ENCODE measurements at places on chromosomes 11 and 22.

GRCh38 chr11:130474637-130475400 is 26.4 kb downstream of the ADAMTS15 start:
- DNase-seq, result no peak

DNA sequence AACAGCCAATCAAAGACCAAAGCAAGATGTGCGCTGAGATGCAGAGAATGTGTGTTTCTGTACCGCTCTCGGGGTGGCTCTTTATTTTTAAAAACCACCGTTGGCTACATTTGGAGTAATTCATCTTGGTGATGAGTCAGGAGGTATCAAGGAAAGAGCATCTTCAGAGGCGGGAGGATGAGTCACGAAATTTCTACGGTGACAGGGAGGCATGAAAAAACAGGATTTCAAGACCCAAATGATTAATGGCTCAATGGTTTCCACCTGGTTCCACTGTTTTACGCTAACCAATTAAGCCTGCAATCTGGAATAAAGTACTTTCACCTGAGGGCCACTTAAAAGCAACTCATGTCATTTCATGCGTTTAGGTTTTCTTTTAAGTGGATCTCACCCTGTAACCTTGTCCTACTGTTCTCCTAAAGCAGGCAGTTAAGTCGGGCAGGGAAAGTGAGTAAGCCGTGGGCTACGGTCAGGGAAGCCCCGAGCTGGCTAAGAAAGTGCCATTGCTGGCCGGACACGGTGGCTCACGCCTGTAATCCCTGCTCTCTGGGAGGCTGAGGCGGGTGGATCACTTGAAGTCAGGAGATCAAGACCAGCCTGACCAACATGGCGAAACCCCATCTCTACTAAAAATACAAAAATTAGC is 74.6 kb downstream of the CELSR1 start:
- no peak for DNase-seq

DNA sequence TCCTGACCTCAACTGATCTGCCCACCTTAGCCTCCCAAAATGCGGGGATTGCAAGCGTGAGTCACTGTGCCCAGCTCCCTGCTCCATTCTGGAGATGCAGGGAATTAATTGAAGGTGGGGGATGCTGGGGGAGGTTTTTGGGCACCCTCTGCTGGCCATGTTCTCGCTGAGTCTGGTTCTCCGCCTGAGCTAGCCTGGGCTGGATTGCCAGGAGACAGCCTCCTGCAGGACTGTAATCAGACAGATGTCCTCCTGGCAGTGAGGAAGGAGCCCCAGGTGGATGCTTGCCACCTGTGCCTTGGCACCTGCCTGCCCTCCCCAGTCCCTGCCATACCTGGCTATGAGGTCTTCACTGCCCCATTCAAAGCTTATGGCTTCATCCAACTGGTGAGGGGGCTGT is 5.4 kb downstream of the MTFP1 start:
- DNase-seq, result no peak

- DNase-seq, result no peak
Measured at GRCh38 chr11:34630544-34630943, 9.7 kb downstream of the EHF start.

- peak; percentile 89 for DNase-seq
Measured at GRCh38 chr22:20238901-20239675, 29.0 kb downstream of the RTN4R start.

GRCh38 chr11:74680035-74680671 is 51.1 kb downstream of the CHRDL2 start:
- no peak for DNase-seq

DNA sequence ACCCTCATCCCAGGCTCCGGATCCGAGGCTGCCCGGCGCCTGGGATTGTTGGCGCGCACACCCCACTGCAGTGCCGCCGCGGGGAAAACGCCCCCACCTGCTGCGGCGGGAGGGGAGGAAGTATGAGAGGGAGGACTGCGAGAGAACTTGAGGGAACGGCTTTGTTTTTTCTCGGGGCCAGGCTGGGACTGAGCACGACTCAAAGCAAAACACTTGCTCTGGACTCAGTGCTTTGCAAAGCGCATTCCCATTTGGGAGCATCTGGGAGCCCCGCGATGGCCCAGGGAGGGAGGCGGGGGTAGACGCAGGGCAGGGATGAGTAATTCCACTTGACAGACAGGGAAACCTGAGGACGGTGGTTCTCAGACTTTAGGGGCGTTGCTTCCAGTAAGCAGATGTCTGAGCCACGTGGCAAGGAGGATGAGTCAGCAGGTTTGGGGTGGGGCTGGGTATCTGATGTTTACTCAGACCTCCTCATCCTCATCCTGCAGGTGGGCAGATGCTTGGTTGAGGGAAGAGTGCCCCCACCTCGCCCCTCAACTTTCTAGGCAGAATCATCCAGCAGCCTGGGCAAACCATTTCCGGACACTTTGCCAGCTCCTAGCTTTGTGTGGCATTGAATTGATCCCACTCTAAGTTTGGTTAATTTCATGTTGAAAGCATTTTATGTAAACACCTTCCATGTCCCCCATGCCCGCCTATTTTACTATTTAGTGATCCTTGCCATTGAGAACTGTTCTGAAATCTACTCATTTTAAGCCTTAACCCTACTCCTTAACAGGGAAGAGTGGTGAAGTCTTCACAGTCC is 1.5 kb downstream of the MIAT start:
- peak; percentile 74 for DNase-seq

GRCh38 chr11:10534316-10534715 is 6.7 kb downstream of the RNF141 start:
- no peak for DNase-seq

- no peak for DNase-seq
Measured at GRCh38 chr22:46025225-46025972, 48.4 kb upstream of the WNT7B start.

- DNase-seq, result peak; percentile 25
Measured at GRCh38 chr22:32080904-32081303, 37.8 kb downstream of the SLC5A1 start.

DNA sequence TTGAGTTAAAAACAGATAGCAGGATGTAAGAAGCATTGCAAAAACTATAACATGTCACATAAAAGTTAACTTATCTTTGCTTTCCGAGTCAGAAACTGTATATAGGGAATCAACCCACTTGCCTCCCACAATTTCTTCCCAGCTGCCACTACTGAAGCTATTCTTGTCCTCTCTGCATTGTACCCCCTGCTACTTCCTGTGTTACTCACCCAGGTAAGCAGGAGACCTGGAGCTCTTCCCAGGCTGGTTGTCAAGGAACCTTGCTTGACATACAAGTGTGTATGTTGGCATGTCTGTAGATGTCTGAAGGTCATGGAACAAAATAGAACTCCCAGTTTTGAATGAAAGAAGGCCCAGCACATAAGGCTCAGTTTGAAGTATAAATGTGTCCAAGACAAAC is 74.3 kb upstream of the LRRC4C start:
- DNase-seq, result no peak

DNA sequence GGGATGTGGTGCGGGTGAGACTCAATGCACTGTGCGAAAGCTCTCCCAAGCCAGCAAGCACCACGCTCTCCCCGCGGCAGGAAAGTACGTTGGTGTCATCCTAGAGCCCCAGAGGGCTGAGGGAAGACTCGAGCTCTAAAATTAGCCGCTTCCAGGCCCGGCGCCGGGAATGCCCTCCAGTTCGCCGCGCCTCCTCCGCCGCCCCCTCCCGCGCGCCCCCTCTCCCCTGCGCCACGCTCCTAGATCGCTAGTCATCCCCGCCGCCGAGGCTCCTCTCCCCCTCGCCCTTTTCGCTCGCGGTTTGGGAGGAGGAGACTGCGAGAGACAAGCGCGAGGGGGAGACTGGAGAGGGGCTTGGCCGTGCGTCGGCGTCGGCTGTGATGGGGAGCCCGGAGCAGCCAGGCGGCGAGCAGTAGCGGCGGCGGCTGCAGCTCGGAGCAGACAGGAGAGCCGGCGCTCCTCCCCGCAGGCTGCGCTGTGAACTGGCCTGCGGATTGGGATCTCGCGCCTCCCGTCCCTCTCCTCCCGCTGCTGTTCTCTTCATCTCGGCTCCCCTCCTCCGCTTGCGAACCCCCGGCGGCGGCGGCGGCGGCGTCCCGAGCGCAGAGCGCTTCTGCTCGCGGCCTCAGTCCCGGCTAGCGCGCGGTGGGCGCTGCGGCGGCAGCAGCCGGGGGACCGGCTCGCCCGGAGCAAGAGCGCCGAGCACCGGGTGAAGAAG is at the start of gene FAT3:
FAT3 (plus strand) TSS at position 412 of the 718 bp plus-strand sequence. CDS start 127,295 bp downstream, outside the sequence.
- peak; percentile 87 for DNase-seq

- no peak for DNase-seq
Measured at GRCh38 chr22:39994041-39994565, 651 bp upstream of the FAM83F start.

GRCh38 chr22:29820961-29821290 is 17.1 kb downstream of the ASCC2 start:
- DNase-seq, result no peak

GRCh38 chr11:102553835-102554282 is 23.3 kb upstream of the MMP7 start:
- no peak for DNase-seq

DNA sequence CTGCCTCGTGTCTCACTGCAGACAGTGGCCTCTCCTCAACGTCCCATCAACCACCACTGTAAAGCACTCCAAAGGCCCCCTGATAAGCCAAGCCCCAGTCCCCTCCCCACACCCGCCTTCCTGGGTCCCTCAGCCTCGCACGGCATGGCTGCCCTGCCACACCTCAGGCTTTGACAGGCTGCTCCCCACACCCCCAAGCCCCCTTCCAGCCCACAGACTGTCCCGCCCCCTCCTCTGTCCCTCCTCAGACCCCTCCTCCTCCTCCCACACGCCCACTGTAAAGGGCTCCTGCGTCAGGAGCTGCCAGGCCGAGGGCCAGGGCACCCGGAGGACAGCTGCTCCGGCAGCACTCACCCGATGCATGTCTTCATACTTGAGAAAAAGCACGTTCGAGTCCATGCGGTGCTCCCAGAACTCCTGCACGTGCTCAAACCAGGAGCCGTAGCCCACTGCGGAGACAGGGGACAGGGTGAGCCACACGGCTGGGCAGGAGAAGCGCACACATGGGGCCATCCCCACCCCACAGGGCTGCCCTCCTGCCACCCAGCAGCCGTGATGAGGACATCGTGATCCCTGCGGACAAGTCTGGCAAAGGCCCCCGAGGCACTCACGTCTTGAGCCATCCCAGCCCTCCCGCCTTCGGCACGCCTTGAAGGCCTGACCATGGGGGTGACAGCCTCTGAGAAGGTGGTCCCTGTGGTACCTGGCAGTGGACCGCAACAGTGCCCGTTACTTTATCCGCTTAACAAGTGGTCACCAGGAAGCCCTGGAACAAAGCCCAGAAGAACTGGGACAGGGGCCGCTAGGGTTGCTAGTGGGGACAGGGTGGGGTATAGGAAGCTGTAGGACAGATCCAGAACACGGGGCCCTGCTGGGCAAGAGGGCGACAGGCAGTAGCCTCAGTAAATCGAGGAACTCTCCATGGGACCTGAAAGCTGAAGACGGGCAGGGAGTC is 21.5 kb upstream of the EFCAB6 start:
- peak; percentile 50 for DNase-seq

DNA sequence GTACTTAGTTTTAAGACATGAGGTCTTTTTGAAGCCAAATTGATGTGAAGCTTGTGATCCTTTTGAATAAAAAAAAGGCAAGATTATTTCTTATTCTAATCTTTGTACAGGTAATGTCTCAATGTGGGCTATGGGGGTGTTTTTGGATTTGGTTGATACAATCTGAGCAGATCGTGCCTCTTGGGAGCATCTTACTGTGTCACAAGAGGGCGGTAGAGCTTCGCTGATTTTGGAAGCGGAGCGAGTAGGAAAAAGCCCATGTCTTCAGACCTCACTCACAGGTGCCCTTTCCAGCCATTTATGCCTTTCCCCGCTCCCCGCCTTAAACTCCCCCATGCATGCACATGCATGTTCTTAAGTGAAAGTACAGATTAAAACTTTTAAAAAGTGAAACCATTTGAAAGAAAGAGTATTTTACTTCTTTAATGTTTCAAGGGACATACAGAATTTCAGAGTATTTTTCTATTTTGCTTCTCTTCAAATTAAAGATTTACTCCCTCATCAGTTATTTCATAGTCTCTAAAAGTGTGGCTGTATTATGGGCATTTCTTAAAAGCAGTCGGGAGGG is 18.8 kb downstream of the DDX25 start:
- peak; percentile 94 for DNase-seq

DNA sequence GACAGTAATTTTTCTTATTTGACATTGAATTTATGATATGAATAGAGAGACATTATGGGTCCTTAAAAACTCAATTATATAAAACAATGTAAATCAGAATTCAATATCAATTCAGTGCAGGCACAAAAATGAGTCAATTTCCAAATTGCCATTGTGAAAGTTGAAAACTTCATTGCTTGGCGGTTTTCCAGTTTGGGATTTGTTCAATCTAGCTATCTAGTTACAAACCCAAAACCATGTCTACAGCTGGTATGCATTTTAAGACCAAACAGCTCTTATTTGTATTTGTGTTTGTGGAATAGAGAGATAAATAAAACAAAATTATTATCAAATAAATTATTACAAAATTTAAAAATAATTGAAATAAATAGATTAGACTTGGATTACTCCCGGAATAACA is 1206.6 kb upstream of the RAG2 start:
- peak; percentile 3 for DNase-seq

DNA sequence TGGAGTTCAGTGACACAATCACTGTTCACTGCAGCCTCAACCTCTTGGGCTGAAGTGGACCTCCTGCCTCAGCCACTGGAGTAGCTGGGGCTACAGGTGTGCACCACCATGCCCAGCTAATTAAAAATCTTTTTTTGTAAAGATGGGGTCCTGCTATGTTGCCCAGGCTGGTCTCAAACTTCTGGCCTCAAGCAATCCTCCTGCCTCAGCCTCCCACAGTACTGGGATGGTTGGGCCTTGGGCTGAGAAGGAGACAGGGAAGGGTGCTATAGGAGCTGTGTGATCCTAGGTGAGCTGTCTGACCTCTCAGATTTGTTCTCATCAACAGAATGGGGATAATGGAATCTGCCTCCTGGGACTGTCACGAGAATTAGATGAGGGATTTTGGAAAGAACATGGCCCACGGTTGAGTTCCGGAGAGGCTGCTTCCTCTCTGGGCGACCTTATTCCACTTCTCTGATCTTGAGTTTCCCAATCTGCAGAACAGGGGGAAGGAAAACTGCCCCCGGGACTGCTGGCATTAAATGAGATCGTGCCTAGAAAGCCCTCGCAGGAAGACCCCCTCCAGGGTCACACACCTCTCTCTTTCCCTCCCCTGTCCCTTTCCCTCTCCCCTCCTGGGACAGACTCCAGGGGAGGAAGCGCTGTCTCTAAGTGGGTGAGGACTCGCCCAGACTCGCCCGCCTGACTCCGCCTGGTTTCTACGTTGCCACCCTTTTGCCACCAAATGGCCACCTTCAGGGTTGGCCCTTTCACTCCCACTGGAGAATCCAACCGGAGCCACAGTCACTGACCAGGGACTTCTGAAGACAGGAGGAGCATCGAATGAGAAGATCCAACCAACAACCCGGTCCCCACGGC is 50.1 kb downstream of the MCM5 start:
- DNase-seq, result no peak

DNA sequence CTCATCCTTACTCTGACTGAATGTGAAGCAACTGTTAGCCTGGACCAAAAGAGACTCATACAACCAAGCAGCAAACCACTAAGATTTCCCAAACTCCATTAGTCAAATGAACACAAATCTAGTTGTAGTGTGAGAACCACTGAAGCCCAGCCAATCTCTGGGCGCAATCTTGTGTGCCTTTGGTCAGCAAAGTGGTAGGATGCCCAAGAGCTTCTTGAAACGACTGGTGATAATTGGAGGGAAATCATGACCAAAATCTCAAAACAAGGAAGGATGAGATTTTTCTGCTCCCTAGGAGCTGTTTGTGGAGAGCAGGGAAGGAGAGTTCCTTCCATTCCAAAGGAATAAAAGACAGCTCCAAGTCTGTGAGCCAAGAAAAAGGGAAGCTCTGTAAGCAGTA is 24.0 kb downstream of the F2 start:
- no peak for DNase-seq

- no peak for DNase-seq
Measured at GRCh38 chr11:102237096-102237735, 80.1 kb upstream of the BIRC3 start.

Data from tongue (tissue), 3 donors.